ENCODE measurements at places on chromosomes 3 and 15. TPM values are rescaled to one million over a fixed set of nuclear protein-coding genes. Genes with fewer than 3 reads are reported as not detected.

The GATM gene
- polyA plus RNA-seq = 22.6 TPM

The TM2D3 gene
- polyA plus RNA-seq = 34.6 TPM

GRCh38 chr3:56748663-56749231, 53.0 kb downstream of the ARHGEF3 start:
- peaks cover 58% of the 10 kb centered on the region for H3K36me3 ChIP-seq
- H3K27me3 ChIP-seq = no peaks in the 10 kb centered on the region
- H3K27ac ChIP-seq = peak overlapping the region; percentile 49

DNA sequence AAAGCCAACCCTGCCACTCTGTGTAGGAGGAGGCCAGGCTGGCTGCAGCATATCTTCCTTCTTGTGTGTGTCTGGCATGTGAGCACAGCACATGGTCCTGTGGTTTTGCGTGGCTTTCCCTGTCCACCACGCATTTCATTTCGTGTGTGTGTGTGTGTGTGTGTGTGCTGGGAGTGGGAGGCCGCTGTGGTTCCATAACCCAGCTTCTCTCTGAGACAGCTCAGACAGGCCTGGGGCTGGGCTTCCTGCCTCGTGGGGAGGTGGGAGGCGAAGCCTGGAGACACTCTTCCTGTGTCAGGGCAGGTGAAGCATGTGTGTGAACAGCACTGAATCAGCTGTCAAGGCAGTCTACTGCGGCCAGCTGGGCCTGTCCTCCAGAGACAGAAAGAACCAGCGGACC, 16.0 kb upstream of the MRPS22 start:
- no peak overlapping the region for H3K4me3 ChIP-seq
- peaks cover 35% of the 10 kb centered on the region for H3K27me3 ChIP-seq
- peaks cover 8% of the 10 kb centered on the region for H3K4me1 ChIP-seq
- no peak for DNase-seq
- no peak overlapping the region for H3K27ac ChIP-seq
- no peaks in the 10 kb centered on the region for H3K36me3 ChIP-seq

- H3K27me3 ChIP-seq = no peaks in the 10 kb centered on the region
- H3K36me3 ChIP-seq = no peaks in the 10 kb centered on the region
Measured at GRCh38 chr15:66588537-66588936, 22.7 kb upstream of the LCTL start.

DNA sequence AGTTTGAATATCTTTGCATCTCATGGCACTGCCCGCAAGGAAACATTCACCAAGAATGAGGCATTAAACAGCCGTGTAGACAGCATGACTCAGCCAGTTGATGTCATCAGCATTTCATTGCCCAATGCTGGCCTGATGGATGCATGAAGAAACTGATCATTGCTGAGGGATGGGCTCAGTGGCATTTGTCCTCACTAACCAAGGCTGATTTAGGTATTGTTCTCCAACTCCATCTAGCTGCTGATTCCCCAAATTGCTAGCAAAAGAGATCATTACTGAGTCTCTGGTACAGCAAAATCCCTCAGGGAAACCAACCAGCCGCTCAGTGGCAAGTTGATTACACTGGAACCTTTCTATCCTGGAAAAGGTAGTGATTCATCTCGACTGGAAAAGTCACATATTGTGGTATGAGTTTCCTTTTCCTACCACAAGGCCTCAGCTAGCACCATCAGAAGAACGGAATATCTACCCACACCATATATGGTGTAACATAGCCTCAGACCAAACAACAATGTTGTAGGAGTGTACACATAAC, 186.5 kb upstream of the GAP43 start:
- H3K36me3 ChIP-seq = no peaks in the 10 kb centered on the region
- H3K4me1 ChIP-seq = no peaks in the 10 kb centered on the region
- H3K4me3 ChIP-seq = no peak overlapping the region
- H3K27me3 ChIP-seq = no peaks in the 10 kb centered on the region
- H3K27ac ChIP-seq = no peak overlapping the region
